ENCODE measurements at places on chromosomes 7 and 10.

- DNase-seq = no peak
Measured at GRCh38 chr10:100470367-100470766, 7.6 kb downstream of the WNT8B start.

DNA sequence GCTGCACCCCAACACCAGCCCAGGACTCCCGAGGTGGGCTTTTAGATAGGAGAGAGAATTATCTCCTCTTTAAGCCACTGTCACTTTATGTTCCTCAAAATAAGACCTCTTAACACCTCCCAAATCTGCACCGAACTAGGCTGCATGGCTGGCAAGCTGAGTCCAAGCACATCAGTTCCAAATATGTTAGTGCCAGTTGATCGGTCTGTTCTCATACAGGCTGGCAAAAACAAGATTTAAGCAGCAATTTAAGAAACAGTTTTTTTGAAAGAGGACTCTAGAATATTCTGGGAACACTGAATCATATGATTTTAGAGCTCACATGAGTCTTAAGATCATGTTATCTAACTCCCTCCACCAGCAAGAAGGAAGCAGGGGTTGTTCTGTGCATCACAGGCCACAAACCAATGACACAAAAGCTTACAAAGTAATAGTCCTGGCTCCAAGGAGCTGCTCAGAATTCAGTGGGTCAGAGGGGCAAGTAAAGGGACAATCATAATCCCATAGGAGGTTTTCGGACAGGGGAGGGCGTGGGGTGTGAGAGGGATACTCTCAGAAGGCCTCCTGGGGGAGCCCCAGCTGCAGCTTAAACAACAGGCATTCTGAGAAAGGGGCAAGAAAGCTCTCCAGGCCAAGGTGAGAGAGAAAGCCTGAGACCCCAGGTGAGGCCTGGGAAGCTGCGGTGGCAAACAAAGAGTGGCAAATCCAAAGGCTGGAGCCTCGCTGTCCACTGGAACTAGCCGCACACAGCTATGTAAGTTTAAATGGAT is 7.1 kb downstream of the COBL start:
- DNase-seq = no peak

GRCh38 chr10:77027576-77027975 is 610.0 kb downstream of the KCNMA1 start:
- DNase-seq = no peak

- DNase-seq = peak; percentile 15
Measured at GRCh38 chr10:14396411-14397048, 65.8 kb upstream of the FRMD4A start.

- peak; percentile 87 for DNase-seq
Measured at GRCh38 chr7:5580714-5581395, 157.2 kb upstream of the TNRC18 start.

- DNase-seq = no peak
Measured at GRCh38 chr10:22321924-22322640, 1.2 kb downstream of the BMI1 start.

DNA sequence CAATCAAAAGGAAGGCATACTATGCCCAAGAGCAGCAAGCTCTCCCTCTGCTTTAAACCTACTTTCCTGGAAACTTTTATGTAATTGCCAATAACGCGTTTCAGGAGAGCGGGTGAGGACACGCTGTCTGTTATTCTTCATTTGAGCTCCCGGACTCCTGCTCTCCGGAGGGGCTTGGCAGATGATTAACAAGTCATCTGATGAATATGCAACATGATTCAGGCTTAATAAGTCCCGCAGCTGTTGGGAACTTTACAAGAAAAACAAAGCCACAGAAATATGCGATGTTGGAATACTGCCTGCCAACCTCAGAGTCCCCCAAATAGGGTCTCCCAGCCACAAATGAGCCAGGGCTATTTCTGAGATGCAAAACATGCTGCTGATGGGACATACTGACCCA is 348.0 kb downstream of the GPAM start:
- peak; percentile 59 for DNase-seq

DNA sequence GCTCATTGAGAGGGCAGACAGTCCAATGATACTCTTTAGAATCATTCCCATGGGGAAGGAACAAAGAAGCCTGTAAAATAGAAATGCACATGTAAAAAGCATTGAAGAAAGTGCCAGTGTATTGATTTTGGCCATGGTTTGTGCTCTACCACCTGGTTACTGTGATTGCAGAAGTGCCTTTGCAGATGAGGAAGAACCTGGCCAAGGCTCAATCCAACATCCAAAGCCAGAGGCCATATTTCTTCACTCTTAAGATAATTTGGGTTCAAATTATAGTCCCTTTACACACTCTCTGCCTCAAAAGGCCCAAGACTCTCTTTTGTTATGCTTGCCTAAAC is 122.1 kb downstream of the EGFR start:
- no peak for DNase-seq

Measured in hindlimb muscle (tissue), 1 donor.